Natural killer cell treated with Interleukin-12 subunit alpha and Interleukin-12 subunit beta and Interleukin-15 and Interleukin-18, amount 100 ng/mL, for 72 hours (primary cell): ENCODE measurements at places on chromosomes 4 and X. TPM values are rescaled to one million over a fixed set of nuclear protein-coding genes. Genes with fewer than 3 reads are reported as not detected.

- no peak for DNase-seq
These were observed 112.4 kb upstream of the TLR3 start for GRCh38 chr4:185956544-185956940.

- DNase-seq = no peak
These were observed 11.4 kb downstream of the PBDC1 start for GRCh38 chrX:76184276-76184675.

DNA sequence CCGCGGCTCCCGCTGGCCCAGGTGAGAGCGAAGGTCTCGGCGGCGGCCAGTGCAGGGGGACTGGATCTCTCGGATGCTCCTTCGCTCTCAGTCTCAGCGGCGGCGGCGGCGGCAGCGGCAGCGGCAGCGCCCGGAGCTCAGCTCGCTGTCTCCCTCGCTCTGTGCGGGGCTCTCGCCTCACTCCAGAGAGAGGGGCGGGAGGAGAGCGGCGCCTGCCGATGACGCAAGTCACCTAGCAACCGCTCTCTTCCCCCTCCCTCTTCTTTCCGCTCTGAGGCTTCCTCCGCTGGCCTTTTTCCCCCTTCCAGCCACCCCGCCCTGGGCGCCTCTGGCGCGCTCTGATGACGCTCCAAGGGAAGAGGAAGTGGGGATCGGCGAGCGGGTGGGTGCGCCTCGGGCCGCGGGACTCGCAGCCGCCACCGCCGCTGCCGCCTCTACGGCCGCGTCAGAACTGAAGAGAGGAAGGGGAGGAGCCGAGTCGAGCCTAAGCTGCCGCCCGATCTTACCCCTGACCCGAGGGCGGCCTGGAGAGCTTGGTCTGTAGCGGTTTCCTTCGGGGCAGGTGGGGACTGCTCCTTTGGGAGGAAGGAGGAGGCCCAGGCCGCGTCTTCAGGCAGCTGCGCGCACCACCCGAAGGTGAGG, at the start of gene FBXW7:
Gene FBXW7, minus strand, starts transcription at position 190 of the 642 bp plus-strand sequence. CDS start 124,289 bp downstream, outside the sequence.
- DNase-seq = peak; percentile 100

- DNase-seq = no peak
These were observed 617.1 kb upstream of the INTU start for GRCh38 chr4:127015667-127016117.

GRCh38 chr4:28879178-28879577, 1841.0 kb upstream of the PCDH7 start:
- DNase-seq = no peak

DNA sequence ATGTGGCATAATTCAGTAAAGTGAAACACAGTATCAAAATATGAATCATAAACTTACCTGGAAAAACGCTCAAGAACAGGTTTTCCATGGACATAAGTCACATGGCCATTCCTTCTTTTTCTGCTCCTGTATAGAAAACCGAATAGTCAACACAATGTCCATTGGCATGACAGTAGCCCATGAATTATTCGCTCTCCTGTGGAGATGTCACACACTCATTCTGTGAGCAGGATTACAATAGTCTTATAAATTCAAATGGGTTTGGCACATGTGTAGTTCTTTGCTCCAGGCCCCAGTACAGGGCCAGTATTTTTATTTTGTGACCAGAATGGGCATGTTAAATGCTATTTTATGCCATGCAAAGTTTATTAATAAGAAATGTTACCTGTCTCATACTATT, 15.1 kb upstream of the CXCL13 start:
- DNase-seq = no peak

DNA sequence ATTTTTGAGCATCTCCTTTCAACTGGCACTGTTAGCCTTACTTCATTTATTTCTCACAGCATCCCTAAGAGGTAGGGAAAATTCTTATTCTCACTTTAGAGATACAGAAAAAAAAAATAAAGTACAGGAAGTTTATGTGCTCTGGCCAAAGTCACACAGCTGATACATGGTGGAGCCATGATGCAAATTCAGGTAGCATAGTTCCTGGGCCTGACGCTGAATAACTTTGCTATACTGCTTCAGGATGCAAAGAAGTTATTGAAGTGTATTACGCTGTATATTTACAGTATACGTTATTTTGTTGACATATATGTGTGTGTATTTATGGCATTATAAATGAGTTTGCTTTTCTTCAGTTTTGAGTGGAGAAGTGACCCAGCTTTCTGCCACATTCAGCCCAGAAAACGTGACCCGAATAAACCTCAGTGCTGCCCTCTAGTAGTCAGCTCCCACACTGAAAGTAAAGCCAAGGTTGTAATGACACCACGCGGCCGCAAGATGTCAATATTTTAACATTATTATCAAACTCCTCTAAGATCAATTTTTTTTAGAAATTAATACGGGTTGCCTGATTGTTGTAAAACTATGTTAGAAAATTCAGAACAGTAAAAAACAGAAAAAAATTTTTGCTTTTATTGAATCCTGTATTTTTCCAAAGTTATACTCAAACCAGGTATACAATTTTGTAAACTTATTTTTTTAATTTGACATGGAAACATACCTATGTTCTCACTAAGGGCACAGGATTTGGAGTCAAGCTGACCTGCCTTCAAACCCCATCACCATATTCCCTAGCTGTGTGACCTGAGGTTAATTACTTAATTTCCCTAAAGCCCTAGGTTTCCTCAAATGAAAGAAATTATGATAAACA, 3.8 kb upstream of the GUCY2F start:
- no peak for DNase-seq

- DNase-seq = no peak
These were observed 117.8 kb downstream of the FRAS1 start for GRCh38 chr4:78174891-78175290.

DNA sequence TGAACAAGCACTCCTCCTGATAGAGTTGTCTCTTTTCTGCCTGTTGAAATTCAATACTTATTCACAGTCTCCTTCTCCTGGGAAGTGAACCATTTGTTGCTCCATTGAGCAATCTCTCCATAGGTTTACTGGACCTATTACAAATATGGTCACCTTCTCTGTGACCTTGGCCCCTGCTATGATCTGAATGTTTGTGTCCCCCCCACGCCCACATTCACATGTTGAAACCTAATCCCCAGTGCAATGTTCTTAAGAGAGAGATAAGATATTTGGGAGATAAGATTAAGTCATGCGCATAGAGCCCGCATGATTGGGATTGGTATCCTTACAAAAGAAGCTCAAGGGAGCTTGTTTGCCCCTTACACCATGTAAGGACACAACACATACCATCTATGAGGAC, 54.1 kb upstream of the GABRE start:
- no peak for DNase-seq

GRCh38 chr4:42344749-42345148, 52.5 kb upstream of the SHISA3 start:
- DNase-seq = no peak

- no peak for DNase-seq
These were observed 85.9 kb downstream of the PRKX start for GRCh38 chrX:3627594-3627993.

DNA sequence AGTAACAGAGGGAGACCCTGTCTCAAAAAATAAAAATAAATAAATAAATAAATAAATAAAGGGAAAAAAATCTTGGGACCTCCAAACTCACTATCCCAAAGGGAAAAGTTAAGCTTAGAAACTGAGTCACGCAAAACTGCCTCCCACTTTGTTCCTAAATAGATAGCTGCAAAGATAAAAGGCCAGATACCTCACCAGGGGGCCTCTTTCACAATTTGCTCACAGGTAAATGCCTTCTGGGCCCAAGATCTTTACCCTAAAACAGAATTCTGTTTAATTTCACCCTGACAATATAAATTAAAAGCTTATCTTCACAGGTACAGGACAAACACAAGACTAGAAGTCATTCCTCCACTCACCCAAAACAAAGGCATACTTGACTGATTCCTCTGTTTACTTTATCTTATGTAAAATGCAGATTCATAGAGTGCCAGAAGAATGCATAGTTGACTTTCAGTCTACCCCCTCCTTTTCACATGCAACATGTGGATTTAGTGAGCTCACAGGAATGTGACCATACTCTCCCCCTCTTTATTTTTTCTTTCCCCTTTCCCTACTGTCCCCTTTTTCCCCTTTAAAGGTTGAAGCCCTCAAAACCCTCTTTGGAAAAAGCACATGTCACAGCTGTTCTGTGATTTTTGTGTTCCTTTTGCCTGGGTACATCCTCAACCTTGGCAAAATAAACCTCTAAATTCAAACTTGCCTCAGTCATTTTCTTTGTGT, 23.4 kb downstream of the ELF2 start:
- no peak for DNase-seq

DNA sequence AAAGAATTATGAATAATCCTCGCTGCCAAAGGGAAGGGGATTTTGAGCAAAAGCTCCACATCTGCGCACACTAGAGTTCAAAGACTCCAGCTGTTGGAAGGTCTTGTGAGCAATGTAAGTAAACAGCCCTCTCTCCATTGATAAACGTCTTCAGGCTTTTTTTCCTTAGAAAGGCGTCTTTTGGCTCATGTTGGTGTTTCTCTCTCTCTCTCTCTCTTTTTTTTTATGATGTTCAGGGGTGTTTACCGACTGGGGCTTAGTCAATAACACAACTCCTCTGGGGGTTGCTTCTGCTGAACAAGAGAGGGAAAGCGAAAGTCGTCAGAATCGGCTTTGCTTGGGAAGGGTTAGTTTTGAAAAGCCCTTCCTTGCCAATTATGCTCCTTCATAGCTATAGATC, 53.2 kb upstream of the C1QTNF7 start:
- DNase-seq = no peak

- DNase-seq = no peak
These were observed 253.7 kb downstream of the PDHA2 start for GRCh38 chr4:96093563-96093962.

DNA sequence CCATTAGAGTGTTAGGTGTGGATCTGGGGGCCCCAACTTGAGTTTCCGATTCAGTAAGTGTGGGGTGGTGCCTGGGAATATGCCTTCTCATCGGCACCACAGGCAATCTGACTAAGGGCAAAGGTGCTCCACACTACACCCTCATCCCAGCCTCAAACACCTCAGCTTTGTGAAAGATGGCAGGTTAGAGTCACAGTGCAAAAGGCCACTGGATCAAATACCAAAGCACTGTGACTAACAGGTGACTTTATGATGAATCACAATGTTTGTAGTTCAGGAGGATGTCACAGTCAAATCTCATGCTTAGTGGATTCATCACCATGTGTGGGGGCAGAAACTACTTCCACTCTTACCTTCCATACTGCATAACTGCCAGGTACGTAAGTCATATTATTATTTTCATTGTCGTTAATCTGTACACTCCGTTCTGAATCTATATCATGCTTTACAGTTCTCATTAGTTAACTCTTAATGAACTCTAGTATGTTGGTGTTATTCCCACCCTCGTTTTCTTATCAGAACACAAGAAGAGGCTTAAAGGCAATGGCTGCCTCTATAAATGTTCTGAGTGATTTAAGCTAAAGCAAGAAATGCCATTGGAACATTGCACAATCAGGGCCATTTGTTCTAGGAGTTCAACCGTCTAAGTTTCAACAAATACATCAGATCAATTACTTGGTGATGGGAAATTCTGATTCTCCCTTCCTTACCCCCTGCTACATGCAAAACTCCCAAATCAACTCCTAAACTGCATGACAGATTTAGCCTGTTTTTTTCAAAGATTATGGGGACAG, 50.2 kb downstream of the PRKG2 start:
- DNase-seq = no peak

DNA sequence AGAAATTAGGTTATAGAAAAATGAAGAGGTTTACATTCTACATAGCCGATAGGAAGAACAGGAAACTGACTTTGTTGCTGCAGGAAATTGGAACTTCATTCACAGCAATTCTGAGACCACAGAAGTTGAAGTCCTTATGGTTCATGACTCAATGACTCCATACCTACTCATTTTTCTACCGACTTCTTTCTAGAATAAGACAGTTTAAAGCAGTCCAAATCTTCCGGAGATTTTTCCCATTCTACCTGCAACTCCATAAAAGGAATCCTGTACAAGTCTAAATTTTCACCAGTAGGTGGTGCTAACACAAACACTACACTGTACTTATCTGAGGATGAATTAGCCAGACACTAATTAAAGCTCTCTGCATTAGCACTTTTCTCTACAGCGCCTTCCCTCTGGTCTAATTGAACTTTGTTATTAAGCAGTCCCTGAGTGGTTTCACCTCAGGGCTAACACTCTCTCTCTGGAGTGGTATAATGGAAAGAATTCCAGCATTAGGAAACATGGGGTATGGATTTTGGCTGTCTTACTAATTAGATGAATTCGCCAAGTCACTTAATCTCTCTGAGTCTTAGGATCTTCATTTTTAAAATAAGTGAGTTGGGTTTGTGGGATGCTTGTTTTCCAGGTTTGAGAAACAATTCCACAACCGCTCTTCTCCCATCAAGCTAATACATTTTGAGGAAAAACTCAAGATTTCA, 167.9 kb downstream of the SMIM20 start:
- no peak for DNase-seq

DNA sequence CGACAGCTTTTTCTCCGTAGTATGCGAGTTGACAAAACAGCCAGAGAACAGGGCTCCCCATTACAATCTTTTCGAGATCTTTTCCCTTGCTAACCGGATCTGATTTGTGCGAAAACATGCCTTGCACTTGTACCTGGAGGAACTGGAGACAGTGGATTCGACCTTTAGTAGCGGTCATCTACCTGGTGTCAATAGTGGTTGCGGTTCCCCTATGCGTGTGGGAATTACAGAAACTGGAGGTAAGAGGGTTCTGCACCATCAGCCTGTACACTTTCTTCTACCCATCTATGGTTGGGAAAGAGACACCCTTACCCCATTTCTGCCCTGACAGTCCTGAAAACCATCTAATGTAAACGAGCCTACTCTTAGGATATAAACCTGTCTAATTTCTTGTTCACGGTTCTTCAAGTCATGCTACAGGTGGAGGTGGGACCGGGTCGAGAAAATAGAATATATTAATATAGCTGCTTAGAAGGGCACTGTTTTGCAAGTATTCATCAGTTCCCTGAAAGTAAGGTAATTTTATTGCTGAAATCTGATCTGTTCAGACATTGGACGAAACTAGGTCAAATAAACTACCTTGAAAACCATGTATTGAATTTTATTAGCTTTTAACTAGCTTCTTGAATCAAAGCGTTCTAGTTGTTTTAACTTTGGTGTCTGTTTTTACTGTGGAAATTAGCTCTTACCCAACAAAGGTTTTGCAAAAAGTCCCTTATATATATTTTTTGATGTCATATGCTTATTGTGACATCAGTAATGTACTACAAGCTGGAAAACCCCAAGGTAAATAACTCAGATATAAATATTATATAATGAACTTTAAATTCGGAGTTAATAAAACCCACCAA, 869 bp downstream of the TMEM184C start:
- DNase-seq = no peak

GRCh38 chr4:43234626-43235415, 342.3 kb downstream of the GRXCR1 start:
- no peak for DNase-seq

GRCh38 chr4:146132445-146132844, 43.1 kb upstream of the LSM6 start:
- DNase-seq = no peak

TKTL1 gene
- 4.1 TPM for total RNA-seq

NLRP2B gene
- not detected for total RNA-seq

AMTN gene
- not detected for total RNA-seq

TMEM184C gene
- total RNA-seq = 27.2 TPM

ZMAT1 gene
- 1.4 TPM for total RNA-seq

MXD4 gene
- total RNA-seq = 14.5 TPM

MAGEB2 gene
- total RNA-seq = not detected
